ENCODE measurements at places on chromosomes 1 and 21.

- no peak for DNase-seq
These were observed 10.2 kb downstream of the COQ8A start for GRCh38 chr1:226950316-226950715.

- DNase-seq: no peak
These were observed 42.0 kb upstream of the PADI1 start for GRCh38 chr1:17162941-17163340.

DNA sequence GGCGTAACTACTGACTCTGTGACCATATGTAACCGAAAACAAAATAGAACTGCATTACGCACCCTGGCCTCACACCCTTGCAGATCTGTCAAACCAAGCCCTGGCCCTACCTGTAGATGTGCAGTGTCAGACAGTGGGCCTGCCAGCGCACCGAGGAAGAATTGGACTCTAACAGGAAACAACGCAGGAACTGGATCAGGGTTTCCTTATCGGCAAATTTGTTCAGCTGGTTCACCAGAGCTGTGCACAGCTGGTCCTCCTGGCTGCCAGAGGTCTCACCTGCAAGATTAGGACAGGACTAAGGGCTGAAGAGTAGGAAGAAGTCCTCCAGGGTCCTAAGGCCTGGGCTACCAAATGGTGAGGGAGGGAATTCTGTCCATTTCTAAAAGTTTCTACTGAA, 90.0 kb downstream of the UBR4 start:
- no peak for DNase-seq

DNA sequence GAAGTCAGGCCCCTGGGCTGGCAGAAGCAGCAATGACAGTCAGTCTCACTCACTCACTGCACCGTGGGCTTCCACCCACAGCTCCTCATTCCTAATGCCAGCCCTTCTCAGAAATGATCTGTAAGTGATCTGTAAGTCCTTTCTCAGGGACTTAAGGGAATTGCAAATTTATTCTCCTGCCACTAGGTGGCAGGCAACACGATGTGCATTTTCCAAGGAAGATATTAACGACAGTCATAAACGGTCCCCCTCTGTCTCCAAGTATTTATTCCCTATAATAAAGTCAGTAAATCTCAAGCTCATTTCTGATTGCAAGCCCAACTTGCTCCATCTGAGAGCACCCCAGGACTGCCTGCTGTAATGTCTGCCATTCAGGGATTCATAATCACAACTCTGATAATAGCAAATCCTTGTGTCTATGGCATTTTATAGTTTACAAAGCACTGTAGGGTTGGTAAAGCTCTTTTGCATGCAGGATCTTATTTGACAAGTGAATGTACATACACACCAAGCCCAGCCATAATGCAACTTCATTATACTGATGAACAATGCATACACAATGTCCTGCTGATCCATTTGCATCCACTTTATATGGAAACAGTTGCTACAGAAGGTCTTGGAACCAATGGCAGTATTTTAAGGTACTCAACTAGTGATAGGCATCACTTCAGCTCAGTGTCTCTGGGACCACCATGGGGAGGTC, 380.5 kb upstream of the CAMK1G start:
- DNase-seq: peak; percentile 15

- no peak for DNase-seq
These were observed 34.9 kb downstream of the CENPF start for GRCh38 chr1:214637722-214638458.

DNA sequence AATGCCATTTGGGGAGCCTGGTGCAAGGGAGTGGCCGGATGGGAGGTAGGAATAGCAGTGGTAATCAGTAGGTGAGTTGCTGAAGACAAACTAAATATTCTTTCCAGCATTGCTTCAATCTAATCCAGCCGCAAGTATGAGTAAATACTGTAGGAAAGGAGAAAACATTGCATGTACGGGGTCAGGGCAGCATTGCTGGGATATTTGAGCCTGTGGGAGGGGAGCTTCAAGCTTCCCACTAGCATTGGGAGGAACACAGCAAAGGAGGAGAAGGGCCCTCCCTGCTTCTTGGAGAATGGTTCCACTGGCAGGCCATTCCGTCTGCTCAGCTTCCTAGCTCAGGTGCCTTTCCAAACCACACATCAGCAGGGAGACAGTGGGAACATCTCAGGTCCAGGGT, 15.2 kb downstream of the CAPN2 start:
- DNase-seq: no peak

- no peak for DNase-seq
These were observed 24.3 kb upstream of the PPP1R15B start for GRCh38 chr1:204435872-204436271.

- no peak for DNase-seq
These were observed 8.8 kb upstream of the TTC34 start for GRCh38 chr1:2810281-2810680.

- no peak for DNase-seq
These were observed 18.7 kb upstream of the FMO2 start for GRCh38 chr1:171166361-171166760.

GRCh38 chr1:116989835-116990234, 11.7 kb upstream of the CD101 start:
- DNase-seq: no peak

GRCh38 chr1:227102056-227102455, 162.0 kb downstream of the COQ8A start:
- DNase-seq: no peak

GRCh38 chr1:246176126-246177024, 330.7 kb downstream of the SMYD3 start:
- no peak for DNase-seq

DNA sequence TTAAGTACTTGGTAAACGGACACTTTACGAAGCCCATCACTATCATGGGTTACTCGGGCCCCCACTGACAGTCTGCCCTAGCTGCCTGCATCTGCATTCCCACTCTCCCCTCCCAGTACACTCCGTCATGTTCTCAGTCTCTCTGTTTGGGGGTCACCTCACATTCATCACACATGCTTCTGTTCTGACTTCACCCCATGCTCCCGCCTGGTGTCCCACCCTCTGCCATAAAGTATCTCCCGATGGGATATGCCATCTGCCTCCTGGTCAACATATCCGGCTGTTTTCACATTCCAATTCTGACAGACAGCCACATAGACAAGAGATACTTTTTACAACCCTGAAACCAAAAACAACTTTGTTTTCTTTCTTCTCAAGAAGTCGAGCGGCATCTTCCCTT, 1.0 kb downstream of the OLFML2B start:
- DNase-seq: no peak

DNA sequence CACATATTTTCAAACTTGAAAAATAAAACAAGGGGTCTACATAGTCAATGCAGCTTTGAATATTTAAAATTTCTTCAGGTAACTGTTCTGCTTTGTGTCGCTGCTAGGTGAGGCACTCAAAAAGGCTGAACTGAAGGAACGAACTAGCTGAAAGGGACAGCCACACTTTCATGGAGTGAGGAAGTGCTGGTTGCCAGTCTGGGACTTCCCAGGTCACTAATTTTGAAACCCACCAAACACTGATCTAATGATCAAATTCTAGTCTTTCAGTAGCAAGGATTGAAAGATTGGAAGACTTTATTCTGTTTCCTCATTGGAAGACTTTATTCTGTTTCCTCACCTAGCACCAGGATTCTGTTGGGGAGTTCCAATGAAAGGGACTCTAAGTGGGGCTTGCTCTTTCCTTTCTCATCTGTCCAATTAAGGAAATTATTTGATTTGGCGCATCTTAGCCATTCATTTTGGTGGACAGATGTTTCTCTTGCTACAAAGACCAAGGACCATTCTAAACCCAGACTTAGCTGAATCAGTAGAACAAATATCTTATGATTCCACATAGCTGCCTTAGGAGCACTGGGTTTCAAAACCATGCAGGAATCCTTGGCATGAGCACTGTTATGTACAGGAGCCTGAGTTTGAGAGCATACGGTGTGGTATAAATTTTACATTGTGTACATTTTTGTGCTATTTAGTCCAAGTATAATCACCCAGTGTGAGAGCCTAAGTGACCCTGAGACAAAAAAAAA, 10.9 kb upstream of the ARID1A start:
- DNase-seq: no peak

DNA sequence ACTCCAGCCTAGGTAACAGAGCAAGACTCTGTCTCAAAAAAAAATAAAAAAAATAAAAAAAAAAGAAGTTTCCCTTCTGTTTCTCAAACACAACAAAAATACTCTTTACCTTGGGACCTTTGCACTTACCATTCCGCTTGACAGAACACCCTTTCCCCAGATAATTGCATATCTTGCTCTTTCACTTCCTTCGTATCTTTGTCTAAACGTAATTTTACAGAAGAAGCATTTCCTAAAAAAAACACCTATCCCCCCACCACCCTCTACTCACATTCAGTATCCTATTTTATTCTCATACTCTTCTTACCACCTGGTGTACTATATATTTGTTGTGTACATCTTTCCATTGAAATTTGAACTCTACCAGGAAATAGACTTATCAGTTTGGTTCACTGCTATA, 32.7 kb downstream of the ASH1L start:
- no peak for DNase-seq

DNA sequence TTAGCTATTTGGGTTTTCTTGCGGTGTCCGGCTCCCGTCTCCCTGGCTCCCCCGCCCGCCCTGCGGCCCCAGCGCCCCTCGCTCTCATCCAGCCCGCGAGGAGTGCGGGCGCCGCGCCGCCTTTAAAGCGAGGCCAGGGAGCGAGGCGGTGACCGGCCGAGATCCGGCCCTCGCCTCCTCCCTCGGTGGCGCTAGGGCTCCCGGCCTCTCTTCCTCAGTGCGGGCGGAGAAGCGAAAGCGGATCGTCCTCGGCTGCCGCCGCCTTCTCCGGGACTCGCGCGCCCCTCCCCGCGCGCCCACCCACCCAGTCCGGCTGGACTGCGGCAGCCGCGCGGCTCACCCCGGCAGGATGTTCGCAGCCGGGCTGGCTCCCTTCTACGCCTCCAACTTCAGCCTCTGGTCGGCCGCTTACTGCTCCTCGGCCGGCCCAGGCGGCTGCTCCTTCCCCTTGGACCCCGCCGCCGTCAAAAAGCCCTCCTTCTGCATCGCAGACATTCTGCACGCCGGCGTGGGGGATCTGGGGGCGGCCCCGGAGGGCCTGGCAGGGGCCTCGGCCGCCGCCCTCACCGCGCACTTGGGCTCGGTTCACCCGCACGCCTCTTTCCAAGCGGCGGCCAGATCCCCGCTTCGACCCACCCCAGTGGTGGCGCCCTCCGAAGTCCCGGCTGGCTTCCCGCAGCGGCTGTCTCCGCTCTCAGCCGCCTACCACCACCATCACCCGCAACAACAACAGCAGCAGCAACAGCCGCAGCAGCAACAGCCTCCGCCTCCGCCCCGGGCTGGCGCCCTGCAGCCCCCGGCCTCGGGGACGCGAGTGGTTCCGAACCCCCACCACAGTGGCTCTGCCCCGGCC, 492 bp downstream of the HLX start:
- DNase-seq: no peak

- no peak for DNase-seq
These were observed 4.0 kb downstream of the CYP4A11 start for GRCh38 chr1:46937270-46937669.

DNA sequence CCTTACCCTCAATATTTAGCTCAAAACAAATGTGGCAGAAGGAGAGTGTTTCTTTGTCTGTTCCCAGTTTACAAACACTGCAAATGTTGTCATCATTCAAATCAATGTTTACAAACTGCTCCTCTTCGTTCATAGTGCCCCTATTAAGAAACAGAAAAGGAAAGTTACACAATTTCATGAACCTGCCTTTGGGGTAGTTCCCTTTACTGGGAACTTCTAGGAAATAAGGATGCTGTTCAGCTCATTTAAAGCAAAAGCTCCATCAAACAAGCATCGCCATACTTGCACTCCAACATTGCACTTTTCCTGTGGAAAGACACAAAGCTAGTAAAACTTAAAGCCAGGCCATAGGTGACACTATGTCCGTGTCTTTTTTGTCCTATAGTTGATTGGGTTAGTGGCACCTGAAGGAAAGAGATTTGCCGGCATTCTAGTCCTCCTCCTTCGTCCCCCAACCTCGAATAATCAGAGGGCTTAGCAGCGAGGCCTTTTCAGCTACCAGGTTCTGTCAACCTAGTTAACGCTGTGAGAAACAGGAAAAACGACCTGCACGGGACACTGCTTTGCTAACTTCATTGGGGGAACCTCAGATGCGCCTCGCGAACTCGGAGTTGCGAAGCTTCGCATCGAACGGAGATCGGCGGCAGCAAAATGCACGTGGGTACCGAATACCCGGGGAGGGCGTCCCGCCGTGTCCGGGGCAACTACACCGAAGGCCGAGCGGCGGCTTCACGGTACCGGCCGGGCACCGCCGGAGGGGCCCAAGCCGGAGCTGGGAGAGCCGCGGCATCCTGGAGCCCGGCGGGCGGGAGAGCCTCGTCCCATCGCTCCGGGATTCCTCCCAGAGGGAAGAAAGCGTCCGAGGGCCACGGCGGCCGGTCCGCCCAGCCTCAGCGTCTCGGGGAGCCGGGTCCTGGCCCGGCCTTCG, 706 bp downstream of the C21orf91 start:
- DNase-seq: no peak

DNA sequence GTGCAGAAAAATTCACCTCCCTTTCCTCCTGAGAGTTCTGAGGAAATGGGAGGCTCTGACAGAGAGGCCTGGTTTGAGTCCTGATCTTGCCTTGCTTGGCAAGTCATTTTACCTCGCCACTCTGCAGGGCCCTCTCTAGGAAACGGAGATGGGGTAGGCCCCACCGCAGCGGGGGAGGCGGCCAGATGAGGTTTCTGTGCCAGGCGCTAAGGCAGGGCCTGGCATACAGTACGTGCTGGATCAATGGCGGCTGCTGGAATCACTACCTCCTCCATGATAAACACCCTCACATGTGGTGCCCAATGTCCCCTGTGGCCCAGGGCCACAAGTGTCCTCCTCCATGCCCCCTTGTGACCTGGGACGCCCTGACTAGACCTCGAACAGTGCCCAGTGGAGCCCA, 499 bp upstream of the PLEKHG5 start:
- no peak for DNase-seq

- DNase-seq: no peak
These were observed 52.4 kb downstream of the ARHGEF10L start for GRCh38 chr1:17591814-17592430.

- DNase-seq: no peak
These were observed 81.7 kb downstream of the SSBP3 start for GRCh38 chr1:54324251-54325140.

DNA sequence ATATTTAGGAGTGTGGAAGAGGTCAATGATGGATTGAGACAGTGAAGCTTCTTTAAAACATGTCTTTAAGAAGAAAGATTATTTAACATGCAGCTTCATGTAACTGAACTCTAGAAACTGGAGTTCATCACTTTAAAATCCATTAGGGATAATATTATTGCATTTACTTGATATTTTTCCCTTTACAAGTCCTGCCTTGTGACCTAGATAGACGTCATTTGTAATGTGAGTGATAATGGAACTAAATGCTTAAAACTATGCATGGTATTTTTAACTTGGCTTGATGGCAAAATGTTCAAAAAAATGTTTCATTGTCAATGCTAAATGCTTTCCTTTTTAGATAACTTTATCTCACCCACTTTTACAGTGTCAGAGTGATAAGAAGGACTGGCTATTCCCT, 723.7 kb downstream of the RWDD3 start:
- DNase-seq: no peak

GRCh38 chr21:41478319-41479177, 29.4 kb downstream of the TMPRSS2 start:
- DNase-seq: no peak
